ENCODE measurements at places on chromosomes 5 and 9. TPM values are rescaled to one million over a fixed set of nuclear protein-coding genes. Genes with fewer than 3 reads are reported as not detected.

GDA gene
- polyA plus RNA-seq, result 0.66 TPM

PCA3 gene
- polyA plus RNA-seq, result 3.6 TPM

TMC1 gene
- 0.87 TPM for polyA plus RNA-seq

HAVCR2 gene
- polyA plus RNA-seq, result not detected

SLC36A3 gene
- polyA plus RNA-seq, result not detected

SLC35D2 gene
- polyA plus RNA-seq, result 2.2 TPM

ORM2 gene
- not detected for polyA plus RNA-seq

All from Purkinje cell (primary cell).